ENCODE measurements at places on chromosomes 11 and 22.

DNA sequence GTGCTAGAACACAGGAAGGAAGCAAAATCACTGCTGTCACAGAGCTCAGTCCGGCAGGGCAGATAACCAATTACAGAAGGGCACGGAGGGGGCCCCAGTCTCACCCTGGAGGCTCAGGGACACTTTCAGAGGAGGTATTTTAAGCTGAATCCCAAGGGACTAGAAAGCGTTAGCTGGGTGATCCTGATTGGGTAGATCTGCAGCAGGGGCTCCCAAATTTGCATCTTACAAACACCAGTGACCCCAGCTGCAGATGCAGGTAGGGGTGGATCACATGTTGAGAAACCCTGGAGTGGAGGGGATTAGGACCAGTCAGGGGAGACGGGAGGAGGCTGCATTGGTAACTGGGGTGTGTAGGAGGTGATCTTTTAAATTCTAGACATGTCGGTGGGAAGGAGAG lies 91.4 kb downstream of the CSNK2A3 start:
- no peak for DNase-seq

DNA sequence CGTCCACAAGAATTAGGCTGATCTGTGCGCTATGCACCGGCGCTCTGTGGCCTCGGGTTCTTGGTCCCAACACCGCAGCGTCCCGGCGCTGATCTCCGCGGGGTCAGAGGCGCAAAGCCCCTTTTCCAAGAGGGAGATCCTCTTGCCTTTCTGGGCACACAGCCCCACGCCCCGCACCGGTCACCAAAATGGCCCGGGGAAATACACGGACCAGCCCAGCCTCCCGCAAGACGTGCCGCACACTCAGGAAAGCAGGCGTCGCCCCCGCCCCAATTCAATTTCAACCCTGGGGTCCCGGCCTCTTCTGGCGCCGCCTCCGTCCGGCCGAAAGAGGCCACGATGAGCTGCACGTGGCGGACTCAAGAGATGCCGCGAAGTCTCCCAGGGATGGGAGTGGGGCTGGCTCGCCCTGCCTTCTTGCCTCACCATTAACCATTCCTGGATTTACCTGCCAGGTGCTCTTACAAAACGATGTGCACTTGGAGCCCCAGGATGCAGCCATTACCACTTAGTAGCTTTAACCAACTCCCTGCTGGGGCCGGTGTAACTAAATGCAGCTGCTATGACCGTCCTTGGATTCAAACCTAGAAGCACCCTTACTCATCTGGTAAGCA lies 10.5 kb downstream of the PIWIL3 start:
- no peak for DNase-seq

DNA sequence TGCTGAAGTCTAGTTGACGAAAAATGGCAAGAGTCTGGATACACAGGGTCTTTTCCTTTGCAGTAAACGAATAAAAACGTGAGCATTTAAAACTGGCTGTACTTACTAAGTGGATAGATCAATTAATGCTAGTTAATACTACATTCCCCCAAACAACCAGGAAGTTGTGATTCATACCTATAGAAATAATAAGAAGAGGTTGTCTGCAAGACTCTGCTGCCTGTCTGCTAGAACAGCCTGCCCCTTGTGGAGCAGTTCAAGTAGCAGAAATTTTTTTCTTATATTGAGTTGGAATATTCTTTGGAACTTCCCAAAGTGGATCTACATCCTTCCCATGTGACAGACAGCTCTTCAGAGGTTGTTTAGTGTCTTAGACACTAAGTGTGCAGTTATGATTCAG lies 86.8 kb downstream of the TEAD1 start:
- DNase-seq: no peak

DNA sequence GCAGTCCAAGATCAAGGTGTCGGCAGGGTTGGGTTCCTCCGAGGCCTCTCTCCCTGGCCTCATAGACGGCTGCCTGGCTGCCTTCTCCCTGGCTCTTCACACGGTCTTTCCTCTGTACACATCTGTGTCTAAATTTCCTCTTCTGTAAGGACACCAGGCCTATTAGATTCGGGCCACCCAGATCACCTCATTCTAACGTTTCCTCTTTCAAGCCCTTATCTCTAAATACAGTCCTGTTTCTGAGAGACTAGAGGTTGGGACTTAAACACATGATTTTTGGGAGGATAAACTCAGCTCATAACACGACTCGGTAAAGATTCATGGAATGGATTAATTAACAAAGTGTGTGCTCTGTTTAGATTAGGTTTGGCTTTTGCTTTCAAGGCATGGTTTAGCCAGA lies 136.0 kb upstream of the SORL1-AS1 start:
- no peak for DNase-seq

- DNase-seq: no peak
These were observed 2211.8 kb downstream of the LRRC4C start for GRCh38 chr11:39247570-39248137.

- DNase-seq: no peak
These were observed 44.1 kb upstream of the SC5D start for GRCh38 chr11:121248496-121248895.

GRCh38 chr11:86954269-86955110 lies 705 bp downstream of the FZD4 start:
- no peak for DNase-seq

DNA sequence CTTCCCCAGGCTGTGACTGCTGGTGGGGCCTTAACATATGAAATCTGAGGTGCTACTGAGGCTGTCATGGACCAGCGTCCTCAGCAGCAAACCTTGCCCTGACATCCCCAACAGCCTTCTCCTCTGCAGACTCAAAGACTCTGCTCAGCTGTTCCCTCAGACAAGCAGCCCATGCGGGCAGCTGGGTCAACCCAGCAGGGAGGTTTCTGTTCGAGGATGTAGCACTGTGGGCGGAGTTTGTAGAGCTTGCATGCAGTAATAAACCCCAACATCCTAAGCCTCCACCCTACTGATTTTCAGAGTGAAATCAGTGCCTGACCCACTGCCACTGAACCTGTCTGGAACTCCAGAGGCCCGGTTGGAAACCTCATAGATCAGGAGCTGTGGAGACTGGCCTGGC lies 88.8 kb upstream of the XKR3 start:
- no peak for DNase-seq

DNA sequence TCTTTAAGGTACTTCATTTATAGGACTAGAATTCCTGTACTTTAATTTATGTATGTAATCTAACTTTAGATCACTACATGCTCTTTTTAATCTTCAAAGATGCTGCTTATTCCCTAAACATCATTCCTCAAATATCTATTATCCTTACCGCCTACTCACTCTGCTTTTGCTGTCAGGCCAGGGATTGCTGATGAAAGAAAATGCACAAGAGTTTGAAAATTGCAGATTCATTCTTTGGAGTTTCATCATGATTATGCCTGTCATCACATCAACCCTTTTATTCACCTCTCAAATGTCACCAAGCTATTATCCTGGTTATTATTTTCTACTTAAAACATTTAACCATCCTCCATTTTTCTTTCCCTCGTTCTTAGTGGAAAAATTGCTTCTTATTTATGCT lies 802.7 kb downstream of the METTL15 start:
- DNase-seq: no peak

GRCh38 chr22:30312053-30312452 lies 14.7 kb downstream of the TBC1D10A start:
- DNase-seq: no peak

GRCh38 chr22:33232071-33232470 lies 173.9 kb upstream of the SYN3 start:
- DNase-seq: no peak

GRCh38 chr11:8111636-8112035 lies 30.6 kb downstream of the TUB start:
- no peak for DNase-seq

DNA sequence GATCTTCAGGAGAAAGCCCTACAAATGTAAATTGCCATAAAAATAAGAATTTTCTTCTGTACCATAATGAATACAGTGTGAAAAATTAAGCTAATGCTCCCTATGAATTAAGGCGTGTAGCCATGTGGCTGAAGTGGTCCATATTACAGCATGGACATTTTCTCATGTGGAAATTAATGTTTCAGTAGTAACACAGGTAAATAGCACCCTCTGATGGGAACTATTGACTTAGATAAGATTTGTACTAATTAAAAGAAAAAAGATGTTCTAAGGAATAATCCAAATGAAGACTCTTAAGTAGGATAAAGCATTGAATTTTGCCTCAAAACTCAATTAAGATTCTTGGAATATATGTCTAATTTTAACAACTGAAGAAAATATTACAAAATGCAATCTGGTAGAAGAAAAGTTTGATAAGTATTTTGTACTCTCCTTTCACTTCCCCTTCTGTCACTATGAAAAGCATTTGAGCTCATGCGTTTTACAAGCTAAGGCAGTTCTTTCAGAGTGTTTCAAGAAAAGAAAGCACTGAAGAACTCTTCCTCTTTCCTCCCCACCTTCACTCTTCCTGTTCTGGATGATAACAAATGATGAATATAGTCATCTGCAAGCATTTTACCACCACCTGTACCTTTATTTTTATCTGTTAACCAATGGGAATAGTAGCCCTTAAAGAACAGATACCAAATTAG lies 9.9 kb upstream of the OR8D2 start:
- DNase-seq: no peak

- no peak for DNase-seq
These were observed 18.8 kb downstream of the SAMM50 start for GRCh38 chr22:43974028-43974545.

DNA sequence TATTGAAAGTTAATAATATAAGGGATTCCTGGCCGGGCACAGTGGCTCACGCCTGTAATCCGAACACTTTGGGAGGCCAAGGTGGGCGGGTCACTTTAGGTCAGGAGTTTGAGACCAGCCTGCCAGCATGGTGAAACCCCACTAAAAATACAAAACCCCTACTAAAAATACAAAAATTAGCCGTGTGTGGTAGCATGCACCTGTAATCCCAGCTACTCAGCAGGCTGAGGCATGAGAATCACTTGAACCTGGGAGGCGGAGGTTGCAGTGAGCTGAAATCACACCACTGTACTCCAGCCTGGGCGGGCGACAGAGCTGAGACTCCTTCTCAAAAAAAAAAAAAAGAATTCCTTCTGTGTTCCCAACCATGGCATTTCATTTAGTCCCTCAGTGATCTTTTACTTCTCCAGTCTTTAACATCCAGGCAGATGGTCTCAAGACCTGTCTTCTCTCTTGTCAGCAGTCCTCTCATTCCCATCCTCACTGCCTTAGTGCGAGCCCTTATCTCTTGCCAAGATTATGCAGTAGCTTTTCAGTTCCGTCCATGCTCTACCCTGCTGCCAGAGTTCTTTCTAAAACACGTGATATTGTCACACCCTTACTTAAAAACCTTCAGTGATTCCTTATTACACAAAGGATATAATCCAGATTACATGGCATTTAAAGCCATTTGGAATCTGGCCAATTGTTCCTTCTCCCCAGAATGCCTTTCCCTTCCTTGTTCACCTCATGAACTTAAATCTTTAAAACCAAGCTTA lies 17.9 kb downstream of the RTN3 start:
- DNase-seq: no peak

- no peak for DNase-seq
These were observed 10.2 kb downstream of the MADD start for GRCh38 chr11:47280099-47280498.

GRCh38 chr11:128663824-128664223 lies 30.0 kb upstream of the FLI1 start:
- no peak for DNase-seq

GRCh38 chr22:39917197-39917643 lies 16.3 kb downstream of the GRAP2 start:
- DNase-seq: no peak

DNA sequence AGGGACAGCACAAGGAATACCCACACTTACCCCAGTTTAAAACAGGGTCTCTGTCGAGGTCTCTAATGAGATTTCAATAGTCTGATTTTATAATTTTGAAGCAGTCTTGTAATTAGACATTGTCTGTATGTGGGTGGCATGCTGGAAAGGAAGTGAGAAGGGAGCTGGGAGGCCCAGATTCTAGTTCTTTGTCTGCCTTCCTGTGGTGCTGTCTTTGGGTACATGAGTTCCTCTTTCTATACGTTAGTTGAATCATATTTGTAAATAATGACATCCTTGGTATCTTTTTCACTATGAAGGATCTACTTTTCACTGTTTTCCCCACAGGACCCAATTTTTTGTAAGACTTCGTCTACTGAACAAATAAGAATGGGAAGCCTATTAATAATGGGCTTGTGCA lies 42.0 kb upstream of the TENM4 start:
- no peak for DNase-seq

DNA sequence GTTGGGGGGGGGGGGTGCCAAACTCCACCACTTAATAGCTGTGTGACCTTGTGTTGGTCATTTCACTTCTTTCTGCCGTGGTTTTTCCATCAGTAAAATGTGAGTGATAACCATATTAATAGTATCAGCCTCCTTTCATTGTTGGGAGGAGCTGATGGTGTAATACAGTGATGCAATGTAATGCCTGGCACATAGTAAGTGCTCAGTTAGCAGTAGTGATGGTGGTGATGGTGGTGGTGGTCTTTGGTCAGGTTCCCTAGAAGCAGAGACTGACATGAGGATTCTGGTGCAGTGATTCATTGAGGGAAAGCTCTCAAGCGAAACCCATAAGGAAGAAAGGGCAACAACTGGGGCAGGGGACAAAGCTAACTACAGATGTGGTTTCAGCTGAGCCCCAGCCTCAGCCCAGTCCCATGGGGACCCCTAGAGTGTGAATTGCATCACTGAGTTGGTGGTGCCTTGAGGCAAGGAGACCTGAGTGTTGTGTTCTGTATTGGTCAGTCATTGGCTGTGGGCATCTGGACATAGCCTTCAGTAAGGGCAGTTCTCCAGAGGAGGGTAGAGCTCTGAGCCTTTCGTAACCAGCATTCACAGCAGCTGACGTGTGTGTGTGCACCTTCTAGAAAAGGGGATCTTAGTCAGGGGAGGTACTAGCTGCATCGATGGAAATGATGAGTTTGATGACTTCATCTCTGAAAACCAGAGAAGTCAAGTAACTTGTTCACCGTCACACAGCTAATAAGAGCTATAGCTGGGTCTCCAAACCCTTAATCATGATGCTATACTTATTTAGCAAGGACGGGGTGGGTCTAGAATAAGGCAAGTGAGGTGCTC lies 93.6 kb upstream of the CRYBB3 start:
- DNase-seq: no peak

DNA sequence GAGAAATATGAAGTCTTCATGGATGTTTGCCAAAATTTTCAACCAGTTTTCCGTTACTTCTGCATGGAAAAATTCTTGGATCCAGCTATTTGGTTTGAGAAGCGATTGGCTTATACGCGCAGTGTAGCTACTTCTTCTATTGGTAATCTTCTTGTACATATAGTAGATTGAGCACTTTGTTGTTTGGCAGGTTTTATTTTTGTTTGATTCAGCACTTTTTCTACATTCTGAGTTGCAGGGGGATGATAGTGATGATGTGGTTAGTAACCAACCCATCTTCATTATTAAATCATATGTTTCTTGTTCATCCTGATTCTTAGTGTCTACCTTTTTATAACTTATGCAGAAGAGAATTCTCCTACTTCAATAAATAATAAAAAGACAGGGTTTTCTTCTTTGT lies 121.6 kb downstream of the C11orf65 start:
- no peak for DNase-seq
